Activated B cell treated with CpG ODN at 0.5 μM for 24 hours (primary cell): ENCODE measurements at places on chromosomes 3 and 15. TPM values are rescaled to one million over a fixed set of nuclear protein-coding genes. Genes with fewer than 3 reads are reported as not detected.

The PROS1 gene
- total RNA-seq: not detected in 2 replicates

- DNase-seq: no peak
Observed at GRCh38 chr15:30882849-30883433, 20.8 kb upstream of the FAN1 start.

DNA sequence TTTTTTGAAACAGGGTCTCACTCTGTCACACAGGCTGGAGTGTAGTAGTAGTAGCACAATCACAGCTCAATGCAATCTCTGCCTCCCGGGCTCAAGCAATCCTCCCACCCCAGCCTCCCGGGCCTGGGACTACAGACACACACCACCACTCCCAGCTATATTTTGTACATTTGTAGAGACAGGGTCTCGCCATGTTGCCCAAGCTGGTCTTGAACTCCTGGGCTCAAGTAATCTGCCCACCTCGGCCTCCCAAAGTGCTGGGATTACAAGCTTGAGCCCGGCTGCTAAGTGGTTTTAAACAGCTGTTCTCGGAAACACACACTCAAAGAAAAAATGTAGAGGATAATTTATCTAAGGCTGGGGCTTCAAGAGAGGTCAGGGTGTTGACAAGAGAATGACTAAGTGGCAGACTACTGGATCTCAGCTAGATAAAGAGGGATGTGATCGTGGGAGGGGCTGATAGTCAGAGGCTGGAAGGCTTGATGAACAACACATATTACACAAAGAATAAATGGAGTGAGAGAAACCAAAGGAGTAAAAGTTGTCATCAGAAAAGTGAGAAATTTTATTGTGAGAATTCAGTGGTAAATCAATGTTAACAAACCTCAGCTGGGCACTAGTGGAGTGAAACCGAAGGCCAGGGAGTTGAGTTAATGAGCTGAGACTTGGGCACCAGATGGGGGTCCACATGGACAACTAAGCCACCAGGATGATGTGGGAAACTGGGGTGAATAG is 6.7 kb downstream of the CCR5AS start:
- DNase-seq: no peak

- no peak for DNase-seq
Observed at GRCh38 chr3:106083207-106083606, 214.4 kb upstream of the CBLB start.

The MBNL1 gene
- total RNA-seq: 489 and 561 TPM in 2 replicates

GRCh38 chr15:71290002-71290401 is 174.7 kb downstream of the THSD4 start:
- no peak for DNase-seq

The IL17RE gene
- 0.66 and 0.82 TPM in 2 replicates for total RNA-seq
